ENCODE measurements at places on chromosomes 2 and 18.

- DNase-seq, result no peak
Measured at GRCh38 chr18:44880170-44880569, 199.5 kb downstream of the SETBP1 start.

DNA sequence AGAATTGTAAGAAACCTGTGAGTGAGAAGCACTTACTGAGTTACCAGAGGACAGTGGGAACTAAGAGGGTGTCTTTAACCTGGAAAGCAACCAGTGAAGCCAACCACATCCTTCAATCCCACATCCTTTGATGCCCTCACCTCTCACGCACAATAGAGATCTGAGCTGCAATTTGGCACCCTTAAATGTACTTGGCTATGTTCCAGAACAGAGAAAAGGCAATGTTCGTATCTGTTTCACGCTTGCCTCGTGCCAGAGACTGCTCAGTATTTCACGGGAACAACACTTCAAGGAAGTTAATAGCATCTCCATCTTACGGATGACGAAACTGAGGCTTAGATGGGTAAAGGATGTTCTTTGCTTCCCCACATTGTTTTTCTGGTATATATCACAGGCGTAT lies 167.4 kb downstream of the DPP10 start:
- DNase-seq, result no peak

GRCh38 chr2:77328134-77328931 lies 193.8 kb downstream of the LRRTM4 start:
- DNase-seq, result no peak

DNA sequence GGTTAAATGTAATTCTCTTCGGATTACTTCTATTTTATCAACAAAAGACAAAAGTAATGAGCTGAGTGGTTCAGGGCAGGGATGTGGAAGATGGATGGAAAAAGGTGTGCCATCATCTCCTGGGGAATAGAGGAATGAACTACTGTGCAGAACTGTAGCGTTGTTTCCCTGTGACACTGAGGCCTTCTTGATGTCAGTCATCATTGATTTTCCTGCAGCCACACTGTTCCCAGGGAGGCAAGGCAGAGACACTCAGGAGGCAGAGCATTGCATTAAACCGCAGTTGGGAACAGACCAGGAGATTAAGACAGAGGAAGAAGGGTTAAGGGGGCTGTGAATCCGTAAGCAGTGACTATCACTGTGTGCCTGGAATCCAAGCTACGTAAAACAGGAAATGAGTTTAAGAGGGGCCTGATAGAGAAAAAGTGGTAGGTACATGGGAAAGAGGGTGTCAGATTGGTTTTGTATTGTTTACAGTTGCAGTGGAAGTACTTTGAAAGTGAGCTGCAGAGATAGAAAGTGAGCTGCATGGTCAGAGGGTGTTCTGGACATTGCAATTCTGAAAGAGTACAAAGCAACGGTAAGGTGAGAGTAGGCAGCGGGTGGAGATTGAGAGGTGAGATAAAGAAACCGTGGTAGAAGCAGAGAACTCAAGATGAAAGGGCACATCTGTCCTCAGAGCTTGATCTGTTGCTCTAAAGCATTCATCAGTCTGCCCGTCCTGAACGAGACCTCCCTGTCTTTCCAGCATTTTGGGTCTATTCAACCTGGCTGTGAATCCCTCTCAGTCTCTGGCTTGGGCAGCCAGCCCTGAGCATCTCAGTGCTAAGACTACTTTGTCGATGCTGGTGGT lies 793.4 kb upstream of the CELF4 start:
- no peak for DNase-seq

- no peak for DNase-seq
Measured at GRCh38 chr2:31580321-31581117, at the start of gene SRD5A2. SRD5A2 (minus strand) TSS chr2:31580938; CDS start chr2:31580900, 38 bp downstream.

- DNase-seq, result no peak
Measured at GRCh38 chr2:38925982-38926381, 36.3 kb downstream of the ARHGEF33 start.

DNA sequence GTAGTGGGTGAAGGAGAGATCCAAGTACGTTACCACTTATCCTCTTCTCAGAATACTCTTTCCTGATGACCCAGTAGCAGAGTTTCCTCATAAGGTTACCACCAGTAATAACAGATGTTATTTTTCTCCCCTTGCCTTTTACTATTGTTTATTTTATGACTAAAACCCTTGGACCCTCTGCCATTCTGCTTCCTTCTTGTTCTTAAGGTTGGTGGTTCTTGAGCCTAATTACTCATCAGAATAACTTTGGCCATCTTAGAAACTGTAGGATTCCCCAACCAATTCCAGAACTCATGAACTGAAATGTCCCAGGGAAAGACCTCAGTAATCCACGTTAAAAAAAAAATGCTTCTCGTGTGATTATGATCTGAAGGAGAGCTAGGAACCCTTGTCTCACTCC lies 64.9 kb downstream of the CHST9 start:
- no peak for DNase-seq

- no peak for DNase-seq
Measured at GRCh38 chr2:47488870-47489584, 86.1 kb downstream of the MSH2 start.

DNA sequence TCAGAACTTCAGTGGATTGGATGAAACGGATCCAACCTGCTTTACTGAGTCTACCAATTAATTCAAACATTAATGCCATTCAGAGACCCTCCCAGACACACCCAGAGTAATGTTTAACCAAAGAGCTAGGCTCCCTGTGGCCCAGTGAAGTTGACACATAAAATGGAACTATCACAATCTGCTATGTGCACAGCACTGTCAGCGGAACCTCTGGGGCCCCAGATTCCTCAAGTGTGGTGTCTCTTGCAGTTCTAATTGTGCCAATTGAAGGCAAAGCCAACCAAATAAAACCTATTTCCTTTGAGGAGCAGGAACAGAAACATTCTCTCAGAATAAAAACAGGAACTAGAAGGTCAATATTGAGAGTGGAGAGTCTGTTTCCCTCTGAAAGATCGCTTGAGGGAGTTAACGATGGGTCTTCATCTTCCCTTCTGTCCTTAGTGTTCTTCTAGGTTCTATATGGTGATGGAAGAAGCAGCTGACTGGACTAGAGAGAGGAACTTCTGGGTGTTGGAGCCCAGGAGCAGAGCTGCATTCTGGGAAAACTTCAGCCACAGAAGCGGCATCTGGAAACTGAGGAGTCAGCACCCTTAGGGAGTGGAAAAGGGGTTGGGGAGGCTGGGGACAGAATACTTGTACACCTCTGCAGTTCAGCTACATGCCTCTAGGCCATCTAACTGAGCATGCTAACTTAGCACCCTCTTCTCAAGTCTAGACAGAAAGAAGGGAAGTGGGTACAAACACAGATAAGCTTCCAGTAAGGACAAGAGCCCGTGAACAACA lies 174.4 kb upstream of the FBXO11 start:
- DNase-seq, result no peak

Data from activated CD4-positive, CD25-positive, alpha-beta regulatory T cell (primary cell).